Kasumi-1 (cell line): ENCODE measurements at places on chromosomes 6 and 20.

DNA sequence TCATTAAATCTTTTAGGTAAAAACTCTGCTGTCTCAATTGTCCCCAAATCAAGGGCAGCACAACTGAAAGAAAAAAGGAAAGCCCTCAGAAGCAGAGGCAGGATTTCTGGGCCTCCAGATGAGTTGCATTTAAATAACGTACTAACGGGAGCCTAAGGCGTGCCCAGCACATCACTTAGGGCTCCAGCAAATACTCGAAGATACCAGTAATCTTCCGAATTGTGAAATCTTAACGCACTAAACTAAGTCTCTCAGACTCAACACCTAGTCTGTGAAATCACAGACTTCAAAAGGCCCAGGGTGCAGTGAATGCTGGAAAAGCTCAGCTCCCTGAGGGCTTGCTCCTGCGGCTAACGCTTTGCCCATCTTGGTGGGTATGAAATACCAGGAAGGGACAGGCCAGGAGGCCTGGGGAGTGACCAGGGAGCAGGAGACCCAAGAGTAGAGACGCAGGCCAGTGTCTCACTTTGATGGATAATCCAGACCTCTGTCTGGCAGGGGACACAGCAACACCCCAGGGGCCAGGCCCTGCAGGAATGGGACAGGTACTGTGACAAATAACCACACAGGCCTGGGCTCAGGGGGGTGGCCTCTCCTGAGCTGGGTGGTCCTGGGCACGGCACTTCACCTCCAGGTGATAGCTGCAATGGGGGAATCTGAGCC lies 36.4 kb downstream of the RRBP1 start:
- no peak for DNase-seq

DNA sequence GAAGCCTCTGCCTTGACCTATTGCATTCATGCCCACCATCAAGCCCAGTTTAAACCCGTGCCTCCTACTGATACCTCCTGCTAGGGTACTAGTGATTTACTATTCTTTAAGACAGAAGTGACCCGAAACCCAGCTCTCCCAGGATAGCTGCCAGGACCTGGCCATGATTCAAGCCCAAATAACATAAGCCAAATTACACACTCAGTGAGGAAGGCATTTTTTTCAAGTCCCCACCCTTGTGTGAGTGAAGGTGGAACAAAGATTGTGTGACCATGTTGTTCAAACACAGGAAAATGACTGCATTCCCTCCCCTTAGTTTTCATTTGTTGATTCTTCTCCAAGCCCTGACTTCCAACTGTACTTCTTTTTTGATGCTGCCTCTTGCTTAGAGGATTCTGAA lies 3.7 kb upstream of the KAT14 start:
- no peak for DNase-seq

GRCh38 chr6:26240157-26241032 lies 124.6 kb upstream of the BTN3A2 start:
- DNase-seq: peak; percentile 35

- DNase-seq: no peak
Observed at GRCh38 chr6:168890981-168891365, 362.7 kb downstream of the THBS2 start.

GRCh38 chr6:34233867-34234266 lies 2.8 kb upstream of the HMGA1 start:
- no peak for DNase-seq

DNA sequence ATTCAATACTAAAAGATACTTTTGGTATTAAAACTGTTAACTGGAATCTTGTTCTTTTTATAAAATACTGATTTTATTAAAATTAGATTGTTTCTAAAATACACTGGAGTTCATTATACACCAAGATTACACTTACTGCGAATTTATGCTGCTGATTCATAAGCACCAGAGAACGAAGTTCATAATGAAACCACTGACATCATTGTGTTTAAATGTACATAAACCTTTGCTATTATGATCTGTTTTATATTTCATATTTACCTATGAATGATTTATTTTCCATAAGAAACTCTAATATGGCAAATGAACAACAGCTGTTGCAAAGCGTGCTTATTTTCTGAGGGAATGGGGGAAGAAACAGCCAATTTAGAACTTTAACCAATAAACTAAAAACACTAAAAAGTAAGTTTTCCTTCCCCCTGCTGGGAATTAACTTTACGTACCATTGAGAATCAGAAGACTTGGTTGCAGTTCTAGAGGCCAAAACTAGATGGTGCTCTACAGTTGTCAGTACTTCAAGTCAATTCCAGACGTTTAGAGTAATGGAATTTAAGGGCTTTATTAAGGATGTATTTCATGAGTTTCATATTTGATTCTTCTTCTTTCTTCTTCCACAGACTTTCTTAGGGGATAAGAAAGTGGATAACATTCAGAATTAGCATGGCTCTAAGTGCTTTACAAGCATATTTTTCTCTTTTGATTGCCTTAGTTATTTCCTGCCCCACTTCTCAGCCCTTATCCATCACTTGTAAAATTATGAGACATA lies 30.8 kb upstream of the COL19A1 start:
- peak; percentile 94 for DNase-seq

- DNase-seq: no peak
Observed at GRCh38 chr6:158853880-158854213, 34.7 kb upstream of the EZR start.

DNA sequence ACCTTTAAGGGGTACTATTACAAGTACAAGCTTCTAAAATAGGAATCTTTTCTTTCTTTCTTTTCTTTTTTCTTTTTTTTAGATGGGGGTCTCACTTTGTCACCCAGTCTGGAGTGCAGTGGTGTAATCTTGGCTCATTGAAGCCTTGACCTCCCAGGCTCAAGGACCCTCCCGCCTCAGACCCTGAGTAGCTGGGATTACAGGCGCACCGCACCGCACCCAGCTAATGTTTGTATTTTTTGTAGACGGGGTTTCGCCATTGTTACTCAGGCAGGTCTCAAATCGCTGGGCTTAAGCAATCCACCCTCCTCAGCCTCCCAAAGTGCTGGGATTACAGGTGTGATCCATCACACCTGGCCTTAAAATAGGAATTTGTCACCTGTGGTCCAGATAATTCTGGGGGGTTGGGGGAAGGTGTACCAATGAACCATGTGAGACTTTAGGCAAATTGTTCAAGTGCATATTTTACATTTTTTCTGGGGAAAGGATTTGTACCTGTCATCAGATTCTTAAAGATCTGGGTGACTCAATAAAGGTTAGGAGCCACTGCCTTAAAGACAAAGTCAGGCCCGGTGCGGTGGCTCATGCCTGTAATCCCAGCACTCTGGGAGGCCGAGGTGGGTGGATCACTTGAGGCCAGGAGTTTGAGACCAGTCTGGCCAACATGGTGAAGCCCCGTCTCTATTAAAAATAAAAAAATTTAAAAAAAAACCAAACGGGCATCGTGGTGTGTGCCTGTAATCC lies 19.7 kb upstream of the SYNJ2 start:
- DNase-seq: no peak

DNA sequence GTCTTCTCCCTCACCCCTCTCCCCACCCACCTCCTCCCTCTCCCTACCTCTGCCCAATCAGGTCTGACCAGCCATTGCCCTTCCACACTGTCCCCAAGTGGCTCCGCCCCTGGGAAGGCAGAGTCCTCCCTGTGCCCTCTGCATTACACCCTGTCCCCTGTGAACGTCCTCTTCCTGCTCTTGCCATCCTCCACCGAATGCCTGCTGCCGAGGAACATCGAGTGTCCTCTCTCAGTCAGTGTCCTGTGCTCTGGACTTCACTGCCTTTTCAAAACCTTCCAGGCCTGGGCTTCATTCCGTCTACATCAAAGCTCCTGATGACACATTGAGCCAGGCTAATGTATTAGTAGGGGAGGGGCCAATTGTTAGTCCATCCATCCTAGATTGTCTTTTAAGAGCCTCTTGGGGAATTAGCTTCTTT lies 3.3 kb upstream of the PACSIN1 start:
- no peak for DNase-seq

GRCh38 chr6:66328200-66328599 lies 621.2 kb upstream of the EYS start:
- no peak for DNase-seq

DNA sequence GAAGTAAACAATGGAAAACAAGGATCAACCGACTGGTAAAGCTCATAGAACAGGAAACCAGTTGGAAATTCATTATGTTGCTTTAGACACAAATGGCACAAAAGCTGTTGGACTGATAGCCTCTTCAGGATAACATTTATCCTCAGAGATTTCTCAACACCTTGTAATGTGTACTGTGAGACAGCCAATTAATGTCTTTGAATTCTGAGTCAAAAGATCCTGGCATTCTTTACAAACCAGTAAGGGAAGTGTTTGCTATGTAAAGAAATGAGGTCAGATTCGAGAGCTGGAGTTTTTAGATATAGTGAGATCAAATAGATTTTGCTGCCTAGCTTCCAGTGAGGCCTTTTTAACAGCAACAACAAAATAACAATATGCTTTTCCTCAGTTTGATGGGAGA lies 439.2 kb downstream of the C6orf118 start:
- no peak for DNase-seq

DNA sequence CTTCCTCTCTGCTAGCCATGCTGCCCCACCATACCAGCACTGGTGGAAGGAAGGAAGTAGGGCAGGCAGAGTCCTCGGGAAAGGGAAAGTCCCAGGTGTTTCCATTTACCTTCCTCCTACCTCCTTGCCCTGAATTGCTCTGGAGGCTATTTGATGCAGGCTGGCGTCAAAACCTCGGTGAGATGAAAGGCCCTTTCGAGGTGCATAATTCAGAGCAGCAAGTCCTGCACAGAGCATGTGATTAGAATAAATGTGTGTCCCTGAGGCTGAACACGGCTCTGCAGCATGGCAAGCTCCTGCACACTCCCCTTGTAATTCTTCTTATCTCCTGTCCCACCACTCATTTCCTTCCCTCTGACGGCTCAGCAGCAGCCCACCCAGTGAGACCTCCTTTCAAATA lies 98.7 kb upstream of the LRFN2 start:
- no peak for DNase-seq

DNA sequence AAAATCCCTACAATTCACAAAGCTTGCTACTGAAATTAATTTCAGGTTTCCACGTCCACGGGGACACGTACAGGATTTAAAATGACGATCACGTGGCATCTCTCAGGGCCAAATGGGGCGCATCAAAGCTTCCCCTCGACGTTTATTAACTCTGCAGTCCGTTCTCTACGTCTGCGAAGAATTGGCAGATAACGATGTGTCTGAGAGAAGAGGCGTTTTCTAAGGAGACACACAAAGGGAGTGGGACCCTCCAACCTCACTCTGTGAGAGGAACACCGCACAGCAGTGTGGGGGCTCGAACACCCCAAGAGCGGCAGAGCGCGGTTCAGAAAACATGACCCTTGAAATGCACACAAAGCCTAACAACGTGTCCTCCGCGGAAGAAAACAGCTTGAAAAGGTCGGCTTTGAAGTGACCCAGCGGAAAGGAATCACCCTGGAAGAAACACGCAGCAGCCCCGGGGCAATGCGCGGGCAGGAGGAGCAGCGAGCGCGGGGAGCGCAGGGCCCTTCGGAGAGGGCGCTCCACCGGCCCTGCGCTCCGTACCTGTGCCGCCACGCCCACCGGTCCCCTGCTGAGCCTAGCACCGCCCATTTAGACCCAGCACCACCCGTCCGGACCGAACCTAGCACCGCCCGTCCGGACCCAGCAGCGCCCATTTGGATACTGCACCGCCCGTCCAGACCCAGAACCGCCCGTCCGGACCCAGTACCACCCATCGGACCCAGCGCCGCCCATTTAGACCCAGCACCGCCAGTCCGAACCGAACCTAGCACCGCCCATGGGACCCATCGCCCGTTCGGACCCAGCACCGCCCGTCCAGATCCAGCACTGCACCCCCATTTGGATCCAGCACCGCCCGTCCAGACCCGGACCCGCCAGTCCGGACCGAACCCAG lies 1.1 kb upstream of the AFDN start:
- DNase-seq: no peak

DNA sequence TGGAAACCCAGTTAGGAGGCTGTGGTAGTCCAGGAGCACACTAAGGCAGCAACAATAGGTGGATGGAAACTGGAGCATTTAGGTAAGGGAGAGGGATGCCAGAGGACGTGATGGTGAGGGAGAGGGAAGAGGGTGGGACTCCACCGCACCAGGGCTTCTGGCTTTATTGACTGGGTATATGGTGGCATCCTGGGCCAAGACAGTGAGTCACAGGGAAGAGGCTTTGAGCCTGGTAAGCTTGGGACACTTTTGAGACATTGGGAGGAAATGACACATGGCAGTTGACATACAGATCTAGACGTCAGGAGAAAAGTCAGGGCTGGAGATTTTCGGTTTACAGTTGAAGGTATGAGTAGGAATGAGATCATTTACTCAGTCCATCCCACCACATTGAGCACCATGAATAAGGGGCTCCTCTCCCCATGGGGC lies 14.9 kb downstream of the NT5E start:
- DNase-seq: peak; percentile 47

DNA sequence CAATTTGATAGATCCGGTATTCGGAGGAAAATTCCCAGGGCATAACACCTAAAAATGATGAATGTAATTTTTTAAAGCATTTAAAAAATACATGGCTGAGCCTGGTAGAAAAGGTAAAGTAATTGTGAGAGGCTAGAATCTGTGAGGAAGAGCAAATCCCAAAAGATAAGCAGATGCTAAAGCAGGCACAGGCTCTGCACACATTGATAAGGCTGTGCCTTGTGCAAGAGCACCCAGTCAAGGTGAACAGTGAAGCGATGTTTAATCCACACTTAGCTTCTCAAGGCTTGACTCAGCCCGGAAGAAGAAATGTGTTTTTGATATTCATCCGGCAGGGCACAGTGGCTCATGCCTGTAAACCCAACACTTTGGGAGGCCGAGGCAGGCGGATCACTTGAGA lies 5.1 kb upstream of the EPB41L2 start:
- DNase-seq: no peak

DNA sequence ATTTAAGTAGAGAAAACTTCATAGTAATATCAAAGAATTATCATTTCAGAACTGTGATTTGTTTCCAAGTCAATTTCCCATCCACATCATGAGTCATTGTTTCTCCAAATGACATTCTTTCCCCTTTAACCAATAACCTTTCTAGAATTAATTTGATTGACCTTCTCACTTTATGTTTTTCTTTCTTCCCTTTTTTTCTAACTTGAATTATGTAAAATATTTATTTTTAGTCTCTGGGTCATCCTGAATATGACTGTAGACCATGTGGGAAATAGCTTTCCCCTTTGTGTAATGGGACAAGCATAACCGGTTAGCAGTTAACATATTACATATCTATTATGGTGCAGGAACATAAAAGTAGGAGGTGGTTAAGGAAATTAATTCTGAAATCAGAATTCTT lies 291.1 kb downstream of the GJA1 start:
- no peak for DNase-seq

DNA sequence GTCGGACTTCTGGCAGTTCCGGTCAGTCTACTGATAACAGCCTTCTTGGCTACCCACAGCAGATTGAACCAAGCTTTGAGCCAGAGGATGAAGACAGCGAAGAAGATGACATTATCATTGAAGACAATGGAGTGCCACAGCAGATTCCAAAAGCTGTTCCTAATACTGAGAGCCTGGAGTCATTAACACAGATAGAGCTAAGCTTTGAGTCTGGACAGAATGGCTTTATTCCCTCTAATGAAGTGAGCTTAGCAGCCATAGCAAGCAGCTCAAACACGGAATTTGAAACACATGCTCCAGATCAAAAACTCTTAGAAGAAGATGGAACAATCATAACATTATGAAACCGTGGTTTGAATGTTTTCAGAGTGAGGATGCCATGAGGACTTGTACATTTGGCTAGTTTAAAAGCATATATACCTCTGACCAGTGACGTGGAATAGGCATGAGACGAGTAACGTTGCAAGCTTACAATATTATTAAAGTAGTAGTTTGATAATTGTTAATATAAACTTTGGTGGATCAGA lies 18.8 kb downstream of the PARD6B start:
- DNase-seq: no peak

- DNase-seq: no peak
Observed at GRCh38 chr20:48828734-48829460, 1.1 kb upstream of the PREX1 start.

- peak; percentile 11 for DNase-seq
Observed at GRCh38 chr20:63830841-63831588, at the start of gene ZBTB46. Gene ZBTB46, minus strand, starts transcription at chr20:63831264. Its CDS starts 40,507 bp downstream, at chr20:63790757.
